ENCODE measurements at places on chromosomes 1 and 21.
A peak's percentile ranks its signal among the peaks of the same experiment; 100 is the strongest.

- DNase-seq: no peak
These were observed 28.0 kb upstream of the DMRTB1 start for GRCh38 chr1:53431244-53431643.

- DNase-seq: no peak
These were observed 269.9 kb downstream of the HLX start for GRCh38 chr1:221149111-221149510.

DNA sequence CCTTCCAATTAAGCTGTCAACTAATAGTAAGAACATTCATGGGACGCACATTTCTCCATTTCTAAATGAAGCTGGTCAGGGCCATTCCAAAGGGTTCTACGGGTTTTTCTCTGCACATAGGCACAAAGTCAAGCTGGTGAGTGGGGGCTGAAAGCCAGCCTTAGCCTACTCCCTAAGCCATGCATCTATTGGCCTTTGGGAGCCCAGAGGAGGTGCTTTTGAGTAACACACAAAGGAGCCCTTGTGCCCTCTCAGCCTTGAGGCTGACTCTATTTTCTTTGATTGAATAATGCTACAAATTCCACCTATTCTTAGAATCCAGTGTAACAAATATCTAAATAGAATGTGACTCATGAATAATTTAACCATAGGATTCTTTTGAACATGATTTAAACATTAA, 73.6 kb downstream of the RGS13 start:
- peak; percentile 90 for DNase-seq

DNA sequence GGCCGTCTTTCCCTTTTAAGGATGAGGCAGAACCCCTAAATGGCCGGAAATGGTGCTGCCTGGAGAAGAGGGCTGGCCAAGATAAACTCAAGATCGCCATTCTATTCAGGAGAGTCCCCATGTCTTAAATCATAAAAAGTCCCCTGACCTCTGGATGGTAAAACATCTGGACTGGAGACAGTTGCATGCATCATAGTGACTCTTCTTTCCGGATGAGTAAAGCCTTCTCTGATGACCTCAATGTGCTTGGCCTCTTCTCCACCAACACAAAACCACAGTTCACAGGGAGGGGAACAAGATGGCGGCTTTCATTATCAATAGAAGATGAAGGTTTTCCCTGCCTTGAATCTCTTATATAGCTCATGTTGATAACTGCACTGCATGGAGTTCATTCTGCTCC, 27.5 kb upstream of the H6PD start:
- DNase-seq: no peak

DNA sequence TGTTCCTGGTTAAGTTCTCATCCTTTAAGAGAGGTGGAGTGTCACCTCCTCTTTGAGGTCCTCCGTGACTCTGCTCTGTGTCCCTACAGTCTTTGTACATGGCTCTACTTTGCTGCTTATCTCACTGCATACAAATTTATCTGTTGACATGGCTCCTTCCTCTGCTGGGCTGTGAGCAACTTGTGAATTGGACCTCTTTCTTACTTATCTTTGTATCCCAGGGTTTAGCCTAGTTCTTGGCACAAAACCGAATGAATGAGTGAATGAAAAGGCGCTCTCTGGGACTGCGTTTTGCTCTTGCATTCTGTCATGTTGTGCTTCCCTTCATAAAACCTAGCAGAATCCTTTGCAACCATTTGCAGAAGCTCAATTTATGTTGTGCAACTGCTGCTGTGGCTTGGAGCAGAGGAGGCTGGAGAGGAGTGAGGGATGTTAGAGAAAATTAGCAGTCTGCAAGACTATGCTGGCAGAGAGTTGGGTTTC, 12.4 kb downstream of the SLC26A9 start:
- DNase-seq: no peak

GRCh38 chr1:24635195-24635843, 7.8 kb upstream of the SRRM1 start:
- DNase-seq: no peak

DNA sequence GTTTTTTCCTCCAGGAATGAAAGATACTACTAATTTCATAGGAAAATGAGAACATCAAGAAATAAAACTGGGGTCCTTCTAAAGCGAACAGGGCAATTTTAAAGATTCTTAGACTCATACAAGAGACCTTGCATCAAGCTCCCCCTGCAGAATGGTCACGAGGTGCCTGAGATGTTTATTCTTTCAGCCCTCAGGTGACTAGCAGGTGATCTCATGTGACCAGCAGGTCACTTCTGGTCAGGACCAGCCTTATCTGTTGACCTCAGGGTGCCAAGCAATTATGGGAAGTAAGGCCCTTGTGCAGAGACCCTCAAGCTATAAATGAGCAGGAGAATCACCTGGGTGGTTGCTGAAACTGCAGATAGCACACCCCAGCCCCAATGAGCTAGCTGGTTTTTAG, 20.6 kb upstream of the TMEM51 start:
- DNase-seq: no peak

GRCh38 chr21:16004086-16004485, 274.3 kb downstream of the USP25 start:
- no peak for DNase-seq

DNA sequence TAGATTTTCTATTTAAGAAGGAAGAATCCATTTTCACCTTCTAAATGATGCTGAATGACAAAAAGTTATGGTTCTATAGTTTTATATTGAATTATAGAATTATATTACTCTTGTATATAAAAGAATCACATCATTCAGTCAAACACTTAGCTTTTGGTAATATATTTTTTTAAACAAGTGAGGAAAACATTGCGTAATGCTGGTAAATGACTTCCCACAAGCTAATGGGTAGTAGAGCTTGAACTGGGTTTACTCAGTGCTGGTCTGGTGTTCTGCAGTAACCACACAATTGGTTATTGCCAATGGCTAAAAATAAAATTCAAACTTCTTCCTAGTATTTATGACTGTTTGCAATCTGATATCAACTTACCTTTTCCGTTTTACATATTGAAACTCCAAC, 10.6 kb upstream of the GIPC2 start:
- DNase-seq: no peak

DNA sequence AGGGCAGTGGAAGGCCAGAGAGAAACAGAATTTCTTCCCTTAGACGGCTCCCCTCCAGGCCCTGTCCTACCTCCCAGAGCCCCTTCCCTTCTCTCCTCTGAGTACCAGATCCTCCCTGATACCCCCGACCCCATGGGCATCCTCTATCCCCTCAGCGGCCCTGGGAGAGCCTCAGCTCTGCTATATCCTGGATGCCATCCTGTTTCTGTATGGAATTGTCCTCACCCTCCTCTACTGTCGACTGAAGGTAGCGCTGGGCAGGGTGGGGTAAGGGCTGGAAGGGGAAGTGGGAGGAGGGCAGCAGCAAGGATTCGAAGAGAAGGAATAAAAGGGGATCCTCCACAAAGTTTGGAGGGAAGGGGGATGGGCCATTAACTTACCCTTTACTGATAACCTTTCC, 2.7 kb downstream of the FCER1G start:
- DNase-seq: no peak

GRCh38 chr1:204338997-204339396, 20.7 kb downstream of the PLEKHA6 start:
- DNase-seq: no peak

GRCh38 chr1:101540161-101540560, 303.3 kb downstream of the S1PR1 start:
- DNase-seq: no peak

DNA sequence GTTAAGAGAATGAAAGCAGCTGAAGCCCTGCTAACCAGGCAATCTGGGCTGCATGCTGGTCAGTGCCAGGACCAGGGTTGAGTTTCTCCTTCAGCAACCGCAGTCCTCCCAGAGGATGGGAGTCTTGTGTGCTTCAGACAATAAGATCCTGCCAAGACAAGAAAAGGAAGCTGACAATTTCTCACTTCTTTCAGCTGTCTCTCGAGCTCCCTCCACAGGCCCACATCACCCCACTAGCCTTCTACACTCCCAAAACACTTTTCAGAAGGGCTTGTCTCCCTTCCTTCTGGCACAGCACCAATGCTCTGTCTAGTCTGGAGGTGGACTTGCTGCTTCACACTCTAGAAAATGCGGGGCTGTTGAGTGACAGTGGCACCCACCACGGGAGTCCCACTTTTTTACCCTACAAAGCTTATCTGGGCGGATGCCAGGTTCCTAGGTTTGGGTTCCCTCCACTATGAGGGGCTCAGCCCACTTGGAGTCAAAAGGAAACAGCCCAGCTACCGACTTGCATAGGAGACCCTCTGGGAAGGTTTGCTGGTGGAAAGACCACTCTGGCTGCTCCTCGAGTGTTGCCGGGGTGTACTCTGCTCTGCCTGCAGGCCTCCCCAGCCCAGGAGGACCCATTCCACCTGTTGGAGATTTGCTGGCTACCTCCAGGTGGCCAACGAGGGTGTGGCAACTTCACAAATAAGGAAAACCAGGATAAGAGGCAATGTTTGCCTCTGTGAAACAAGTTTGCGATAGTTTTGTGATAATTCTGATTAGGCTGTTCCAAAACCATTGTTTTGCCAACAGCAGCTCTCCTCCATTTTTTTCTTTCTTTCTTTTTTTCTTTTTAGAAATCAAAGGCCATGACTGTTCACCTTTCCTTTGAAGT, 68.9 kb downstream of the TENT5C start:
- DNase-seq: peak; percentile 30

- DNase-seq: no peak
These were observed 47.0 kb downstream of the C1orf198 start for GRCh38 chr1:230821346-230821745.

Data from testis (tissue), 5 donors.